H54 (cell line): ENCODE measurements at places on chromosomes 6 and 20.

GRCh38 chr6:26016245-26016962 lies 53.8 kb downstream of the TRIM38 start:
- no peak for DNase-seq

DNA sequence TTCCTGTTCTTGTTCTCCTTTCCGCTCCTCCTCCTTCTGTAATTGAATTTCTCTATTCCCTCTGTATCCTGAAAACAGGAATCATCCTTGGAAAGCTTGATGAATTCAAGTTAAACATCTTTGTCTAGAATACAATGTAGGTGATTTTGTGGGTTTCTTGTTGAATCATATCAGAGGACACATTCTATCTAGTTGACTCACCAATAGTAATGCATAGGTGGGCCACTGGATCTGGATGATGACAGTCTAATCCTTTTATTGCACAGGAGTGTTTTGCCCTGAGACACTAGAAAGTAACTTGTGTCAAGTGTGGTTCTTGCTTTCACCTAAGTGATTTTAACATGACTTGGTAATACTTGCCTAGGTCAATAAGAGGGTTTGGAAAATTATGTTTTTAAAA lies 164.3 kb downstream of the RFPL4B start:
- no peak for DNase-seq

DNA sequence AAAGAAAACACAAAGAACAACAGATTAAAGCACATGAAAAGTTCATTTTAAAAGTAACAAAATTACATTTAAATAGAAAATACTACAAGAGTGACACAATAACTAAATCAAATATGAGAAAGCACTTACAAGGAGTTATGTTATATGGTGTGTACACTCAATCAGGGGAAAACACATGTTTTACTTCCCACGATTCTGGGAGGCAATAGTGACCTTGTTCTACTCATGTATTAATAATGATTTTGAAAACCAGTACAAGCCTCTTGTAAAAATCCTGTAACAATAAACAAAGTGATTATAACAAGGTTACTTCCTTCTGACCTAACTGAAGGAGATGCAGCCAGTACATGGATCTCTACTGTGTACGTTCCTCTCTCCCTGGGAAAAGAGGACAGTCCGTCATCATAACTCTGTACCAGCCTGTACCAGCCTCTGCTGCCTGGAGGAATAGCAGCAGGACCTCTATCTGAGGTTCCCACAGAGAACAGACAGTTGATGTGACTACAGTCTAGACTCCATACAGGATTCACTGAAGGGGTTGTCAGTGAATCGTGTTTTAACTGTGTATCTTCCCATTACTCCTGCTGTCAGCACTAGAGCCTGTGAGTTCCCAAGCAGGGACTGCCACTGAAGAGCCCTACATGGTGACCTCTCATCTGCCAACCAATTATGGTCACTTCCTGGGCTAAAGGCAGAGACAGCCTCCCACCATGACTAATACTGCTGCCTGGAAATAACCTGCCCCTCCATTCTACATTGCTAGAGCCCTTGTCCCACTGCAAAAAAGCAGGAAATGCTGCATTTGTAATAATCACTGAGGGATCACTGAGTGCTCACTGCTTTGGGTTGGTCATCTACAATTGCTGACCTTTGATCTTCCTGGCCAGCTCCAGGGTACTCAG lies 149.7 kb downstream of the KIF16B start:
- DNase-seq, result no peak

DNA sequence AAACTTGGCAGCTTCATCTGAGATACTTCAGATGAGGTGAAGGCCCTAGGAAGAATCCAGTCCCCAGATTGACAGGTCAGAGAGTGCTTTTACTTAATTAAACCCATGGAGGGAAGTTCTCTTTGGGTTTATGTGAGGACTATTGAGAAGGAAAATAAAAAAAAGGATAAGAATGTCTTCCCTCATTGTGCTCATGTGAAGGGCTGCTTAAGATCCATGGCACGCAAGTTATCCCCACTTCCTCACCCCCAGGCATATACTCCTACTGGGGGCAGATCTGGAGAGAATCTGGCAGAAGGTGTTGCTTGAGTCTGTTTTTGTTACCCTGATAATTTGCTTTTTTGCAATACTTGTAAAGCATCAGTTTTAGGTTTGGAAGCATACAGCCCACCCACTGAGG lies 322.9 kb upstream of the TFAP2D start:
- DNase-seq, result no peak

DNA sequence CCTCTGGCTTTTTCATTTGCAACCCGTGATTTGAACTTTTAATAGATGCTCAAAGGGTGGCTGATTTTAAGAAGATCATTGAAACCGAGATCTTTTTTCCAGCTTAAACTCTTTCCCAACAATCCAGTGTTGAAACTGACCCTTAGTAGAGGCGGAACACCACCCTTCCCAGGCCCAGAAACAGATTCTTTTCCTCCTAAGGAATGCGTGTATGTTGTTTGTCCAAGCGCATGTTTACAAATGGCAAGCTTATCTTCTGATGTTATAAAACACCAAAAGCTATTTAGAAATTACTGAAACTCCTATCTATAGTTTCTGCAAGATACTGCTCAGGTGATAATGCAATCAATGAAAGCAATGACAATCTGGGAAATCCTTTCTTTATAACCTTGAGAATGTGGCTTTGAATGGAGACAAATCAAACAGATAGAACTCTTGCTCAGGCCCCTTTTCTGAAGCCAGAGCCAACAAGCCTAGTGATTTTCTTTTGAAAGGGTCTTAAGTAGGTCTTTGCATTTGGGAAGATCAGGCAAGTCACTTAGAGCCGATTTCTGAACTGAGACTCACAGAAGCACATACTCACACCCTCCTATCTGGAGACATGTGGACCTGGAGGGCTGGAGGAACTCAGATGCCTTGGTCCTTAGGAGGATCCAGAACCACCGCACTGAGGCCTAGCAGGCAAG lies 9.1 kb downstream of the BANF2 start:
- DNase-seq, result no peak

GRCh38 chr20:49567421-49568277 lies at the start of gene PTGIS:
TSS of gene PTGIS (minus strand) at chr20:49568137. CDS start at chr20:49568116, 21 bp downstream.
- DNase-seq, result no peak

DNA sequence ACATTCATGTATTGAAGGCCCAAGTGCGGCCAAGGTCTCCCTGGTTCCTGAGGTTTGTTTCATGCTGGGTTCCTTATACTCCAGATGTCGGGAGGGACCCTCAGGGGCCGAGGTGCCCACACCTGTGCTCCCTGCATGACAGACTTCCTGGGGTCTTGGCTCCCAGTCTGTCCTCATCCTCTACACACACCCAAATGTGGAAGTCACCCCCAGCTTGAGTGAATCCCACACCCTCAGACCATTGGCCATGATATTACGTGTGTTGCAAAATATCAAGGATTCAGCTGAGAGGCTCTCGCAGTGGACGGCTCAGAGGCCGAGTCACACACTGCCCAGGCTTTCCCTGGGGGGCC lies 82.2 kb upstream of the DUSP22 start:
- DNase-seq, result no peak
